ENCODE measurements at places on chromosomes 16 and 17.

DNA sequence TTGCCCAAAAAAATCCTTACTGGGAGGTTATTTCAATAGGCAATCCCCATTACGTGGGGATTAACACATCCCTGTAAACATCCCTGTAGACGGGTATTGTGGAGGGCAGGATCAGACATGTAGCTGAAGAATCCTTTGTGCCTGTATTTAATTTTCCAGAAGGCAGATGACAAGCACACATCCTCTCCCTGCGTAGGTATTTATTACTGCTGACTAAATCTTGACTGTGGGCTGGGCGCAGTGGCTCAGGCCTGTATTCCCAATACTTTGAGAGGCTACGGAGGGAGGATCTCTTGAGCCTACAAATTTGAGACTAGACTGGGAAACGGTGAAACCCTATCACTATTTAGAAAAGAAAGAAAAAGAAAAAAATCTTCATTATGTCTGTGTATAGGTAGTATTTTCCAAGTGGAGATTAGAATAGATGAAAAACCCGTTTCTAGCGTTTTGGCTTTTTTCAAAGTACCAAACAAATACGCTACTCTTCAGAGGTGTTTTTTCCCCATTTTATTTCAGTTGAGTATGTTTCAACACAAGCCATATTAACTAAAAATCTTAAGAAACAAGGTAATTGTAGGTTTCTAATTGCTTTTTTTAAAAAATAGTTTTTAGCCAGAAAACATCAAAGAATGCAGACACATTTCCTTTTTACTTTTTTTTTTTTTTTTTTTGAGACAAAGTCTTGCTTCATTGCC, 1.5 kb upstream of the MARF1 start:
- peak; percentile 35 for DNase-seq

- no peak for DNase-seq
Observed at GRCh38 chr17:30965686-30966085, 5.2 kb upstream of the RNF135 start.

GRCh38 chr17:69250641-69251040, 22.0 kb upstream of the ABCA10 start:
- no peak for DNase-seq

DNA sequence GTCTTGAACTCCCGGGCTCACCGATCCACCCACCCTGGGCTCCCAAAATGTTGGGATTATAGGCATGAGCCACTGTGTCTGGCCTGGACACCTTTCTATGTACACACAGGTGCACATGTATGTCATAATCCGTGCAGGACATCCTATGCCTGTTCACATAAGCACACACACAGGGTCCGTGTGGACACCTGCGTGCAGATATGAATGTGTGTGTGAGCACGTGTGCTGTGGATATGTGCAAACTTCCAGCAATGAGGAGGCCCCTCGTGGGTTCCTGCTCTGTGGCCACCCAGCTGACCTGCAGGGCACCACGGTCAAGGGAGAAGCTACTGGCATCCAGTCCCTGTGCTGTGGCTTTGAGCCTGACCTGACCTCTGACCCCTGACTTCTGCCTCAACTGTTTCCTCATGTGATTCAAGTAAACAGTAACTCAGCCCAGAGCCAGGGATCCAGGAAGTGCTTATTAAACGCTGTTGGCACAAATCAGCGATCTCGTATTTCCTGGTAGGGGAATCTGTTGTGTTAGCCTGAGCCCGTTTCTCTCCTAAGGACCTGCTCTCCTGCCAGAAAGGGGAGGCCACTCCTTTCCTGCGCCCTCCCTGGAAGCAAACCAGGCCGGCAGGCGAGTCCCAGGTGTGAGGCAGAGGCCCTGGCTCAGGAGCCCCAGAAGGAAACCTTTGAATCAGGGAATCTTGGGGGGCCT, 6.5 kb downstream of the CPNE7 start:
- DNase-seq: peak; percentile 63

DNA sequence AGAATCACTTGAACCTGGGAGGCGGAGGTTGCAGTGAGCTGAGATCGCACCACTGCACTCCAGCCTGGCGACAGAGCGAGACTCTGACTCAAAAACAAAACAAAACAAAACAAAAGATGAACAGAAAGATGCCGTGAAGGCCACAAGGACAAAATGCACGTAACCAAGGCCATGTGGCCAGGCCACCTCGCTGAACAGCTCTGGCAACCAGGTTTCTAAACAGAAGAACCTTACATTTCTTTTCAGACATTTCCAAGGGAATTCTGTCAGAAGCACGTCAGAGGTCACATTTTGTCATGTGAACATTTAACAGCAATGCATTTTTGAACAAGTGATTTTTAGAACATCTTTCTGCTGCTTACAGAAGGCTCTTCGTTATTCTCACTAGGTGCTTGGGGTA, 28.8 kb downstream of the USP22 start:
- DNase-seq: no peak

GRCh38 chr17:48841395-48841831, 10.6 kb downstream of the CALCOCO2 start:
- DNase-seq: no peak

GRCh38 chr17:15462976-15463772, 4.2 kb downstream of the CDRT4 start:
- no peak for DNase-seq

GRCh38 chr16:61243954-61244353, 792.3 kb downstream of the CDH8 start:
- DNase-seq: no peak

DNA sequence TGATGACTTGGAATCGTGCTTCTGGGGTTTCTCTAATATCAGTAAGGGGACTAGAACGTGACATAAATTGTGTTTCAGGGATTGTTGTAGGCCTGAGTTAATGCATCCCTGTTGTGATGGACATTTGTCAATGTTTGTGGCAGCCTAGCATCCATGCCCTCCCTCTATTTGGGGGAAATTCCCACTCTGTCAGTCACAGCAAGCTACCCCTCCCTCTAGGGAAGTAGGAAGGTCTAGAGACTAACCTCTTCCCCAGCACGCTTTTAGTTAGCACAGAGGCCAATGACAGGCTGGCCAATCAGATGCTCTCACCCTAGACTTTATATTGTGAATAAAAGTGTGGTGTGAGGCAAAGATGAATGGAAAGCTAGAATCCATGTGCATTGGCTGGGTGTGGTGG, 32.4 kb upstream of the NF1 start:
- no peak for DNase-seq

- no peak for DNase-seq
Observed at GRCh38 chr16:65195998-65196397, 74.1 kb upstream of the CDH11 start.

GRCh38 chr17:70533427-70533826, 364.1 kb downstream of the KCNJ2 start:
- DNase-seq: no peak

GRCh38 chr17:17433000-17433703, 43.6 kb upstream of the MED9 start:
- no peak for DNase-seq
